Hippocampal formation (tissue), 2 donors: ENCODE measurements at places on chromosomes 6 and 20.

DNA sequence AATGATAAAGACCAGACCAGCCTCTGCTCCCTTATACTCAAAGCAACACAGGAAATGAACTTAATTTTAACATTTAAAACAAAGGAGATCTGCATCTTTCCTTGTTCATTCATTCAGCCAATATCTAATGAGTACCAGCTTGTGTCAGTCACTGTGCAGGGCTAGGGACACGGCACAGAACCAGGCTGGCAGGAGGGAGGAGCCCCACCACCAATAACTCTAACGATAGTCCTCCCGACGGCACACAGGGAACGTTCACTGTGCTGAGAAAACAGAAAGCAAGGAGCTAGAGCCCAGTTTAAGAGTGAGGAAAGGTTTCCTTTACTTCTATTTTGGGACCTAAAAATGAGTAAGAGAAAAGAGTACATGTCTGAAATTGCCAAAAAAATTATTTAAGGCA, 9.9 kb downstream of the ETV7 start:
- DNase-seq, result no peak

- DNase-seq, result no peak
These were observed 73.6 kb upstream of the RIPOR2 start for GRCh38 chr6:25009393-25009710.

DNA sequence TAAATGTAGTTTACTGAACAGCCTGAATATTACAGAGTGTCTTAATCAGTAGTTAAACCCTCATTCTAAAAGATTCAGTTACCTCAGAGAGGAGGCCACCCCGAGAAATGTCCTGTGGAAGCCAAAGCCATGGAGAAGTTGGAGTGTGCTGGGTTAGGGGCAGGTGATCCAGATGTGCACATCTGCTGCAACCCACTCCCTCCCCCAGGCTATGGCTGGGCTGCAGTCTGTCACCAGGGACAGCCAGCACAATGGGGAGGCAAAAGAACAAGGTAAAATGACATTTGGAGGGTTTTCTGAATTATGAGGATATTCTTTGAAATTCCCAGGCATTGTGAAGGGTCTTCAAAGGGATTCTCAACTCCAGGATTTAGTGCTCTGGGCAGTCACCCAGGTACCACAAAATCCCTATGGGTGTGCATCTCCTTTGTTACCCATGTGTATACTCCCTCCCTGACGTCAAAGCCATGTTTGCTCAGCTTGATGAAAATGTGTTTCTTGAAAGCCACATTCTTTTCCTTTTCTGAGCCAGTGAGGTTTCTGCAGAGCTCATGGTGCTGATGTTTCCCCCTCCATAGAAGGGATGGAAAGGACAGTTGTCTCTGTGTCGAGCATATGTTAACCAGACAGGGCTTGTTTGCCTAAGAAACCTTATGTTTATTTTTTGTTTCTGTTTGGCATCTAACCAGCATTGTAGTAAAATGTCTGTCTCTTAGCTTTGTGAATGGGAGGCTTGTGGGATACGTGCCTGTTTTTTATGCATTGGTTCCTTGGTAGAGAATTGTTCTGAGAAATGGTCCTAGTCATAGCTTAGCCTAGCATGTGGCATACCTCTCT, 212.3 kb upstream of the TBX18 start:
- no peak for DNase-seq

DNA sequence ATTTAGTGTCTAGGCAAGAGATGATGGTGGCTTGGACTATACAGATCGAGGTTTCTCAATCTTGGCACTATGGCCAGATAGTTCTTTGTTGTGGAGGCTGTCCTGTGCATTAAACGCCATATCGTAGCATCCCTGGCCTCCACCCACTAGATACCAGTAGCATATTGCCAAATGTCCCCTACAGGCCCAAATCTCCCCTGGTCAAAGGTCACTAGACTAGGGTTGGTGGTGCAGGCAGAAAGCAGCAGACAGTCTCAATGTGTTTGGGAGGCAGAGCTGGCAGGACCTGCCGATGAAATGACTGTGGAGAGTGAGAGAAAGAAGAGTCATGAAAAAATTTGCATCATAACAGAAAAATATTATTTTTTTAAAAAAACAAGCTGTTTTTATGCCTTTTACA, 63.0 kb downstream of the TRAM2 start:
- no peak for DNase-seq

DNA sequence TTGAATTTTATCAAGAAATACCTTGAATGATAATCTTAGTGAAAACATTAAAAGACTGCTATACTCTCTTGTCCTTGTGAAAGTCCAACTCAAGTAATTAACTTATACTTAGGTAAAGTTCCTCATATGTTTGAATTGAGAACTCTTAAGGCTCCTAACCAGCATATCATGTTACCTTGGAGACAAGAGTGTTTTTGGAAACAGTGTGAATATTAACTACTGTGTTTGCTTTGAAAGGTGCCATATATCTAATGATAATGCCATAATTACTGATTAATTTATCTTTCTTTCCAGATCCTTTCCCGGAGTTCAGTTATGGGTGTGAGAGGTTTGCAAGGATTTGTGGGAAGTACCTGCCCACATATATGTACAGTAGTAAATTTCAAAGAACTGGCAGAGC, 10.5 kb downstream of the FAM120B start:
- no peak for DNase-seq

GRCh38 chr6:42925248-42925857, 3.9 kb upstream of the CNPY3 start:
- no peak for DNase-seq

GRCh38 chr6:157089258-157089657, 234.1 kb downstream of the TMEM242 start:
- no peak for DNase-seq

- no peak for DNase-seq
These were observed 57.5 kb downstream of the RIN2 start for GRCh38 chr20:19815553-19815991.
